WTC11 (cell line): ENCODE measurements at places on chromosomes 6 and 20.

DNA sequence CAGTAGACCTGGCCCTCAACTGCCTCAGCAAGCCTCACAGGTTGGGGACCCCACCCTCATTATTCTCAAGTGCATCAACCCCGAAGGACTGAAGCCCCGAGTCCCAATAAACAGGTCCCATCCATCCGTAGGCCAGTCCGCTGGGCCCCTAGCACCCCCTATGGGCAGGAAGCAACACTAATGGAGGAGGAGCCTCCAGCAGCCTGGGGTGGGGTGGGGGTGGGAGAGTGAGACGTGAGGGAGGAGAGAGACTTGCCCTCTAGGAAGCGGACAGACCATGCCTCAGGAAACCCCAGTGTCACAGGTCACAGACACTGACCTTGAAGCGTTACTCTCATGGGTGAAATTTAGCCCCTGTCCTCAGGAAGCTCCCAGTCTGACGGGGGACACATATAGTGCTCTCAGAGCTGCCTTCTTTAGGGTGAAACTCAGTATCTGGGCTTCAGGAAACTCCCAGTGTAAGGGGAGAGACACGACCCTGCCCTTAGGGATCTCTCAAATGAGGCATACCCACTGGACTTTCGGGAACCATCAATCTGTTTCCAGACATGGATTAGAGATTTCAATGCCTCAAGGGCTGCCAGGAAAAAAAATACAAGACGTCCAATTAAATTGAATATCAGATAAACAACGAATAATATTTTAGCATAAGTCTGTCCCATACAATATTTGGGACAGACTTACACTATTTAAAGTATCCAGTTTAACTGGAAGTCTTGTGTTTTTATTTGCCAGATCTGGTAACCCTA lies 125.8 kb downstream of the MRPL14 start:
- peaks cover 37% of the 10 kb centered on the region for H3K27me3 ChIP-seq
- H3K4me1 ChIP-seq, result peaks cover 57% of the 10 kb centered on the region
- DNase-seq, result peak; percentile 73
- H3K27ac ChIP-seq, result peak overlapping the region; percentile 98

DNA sequence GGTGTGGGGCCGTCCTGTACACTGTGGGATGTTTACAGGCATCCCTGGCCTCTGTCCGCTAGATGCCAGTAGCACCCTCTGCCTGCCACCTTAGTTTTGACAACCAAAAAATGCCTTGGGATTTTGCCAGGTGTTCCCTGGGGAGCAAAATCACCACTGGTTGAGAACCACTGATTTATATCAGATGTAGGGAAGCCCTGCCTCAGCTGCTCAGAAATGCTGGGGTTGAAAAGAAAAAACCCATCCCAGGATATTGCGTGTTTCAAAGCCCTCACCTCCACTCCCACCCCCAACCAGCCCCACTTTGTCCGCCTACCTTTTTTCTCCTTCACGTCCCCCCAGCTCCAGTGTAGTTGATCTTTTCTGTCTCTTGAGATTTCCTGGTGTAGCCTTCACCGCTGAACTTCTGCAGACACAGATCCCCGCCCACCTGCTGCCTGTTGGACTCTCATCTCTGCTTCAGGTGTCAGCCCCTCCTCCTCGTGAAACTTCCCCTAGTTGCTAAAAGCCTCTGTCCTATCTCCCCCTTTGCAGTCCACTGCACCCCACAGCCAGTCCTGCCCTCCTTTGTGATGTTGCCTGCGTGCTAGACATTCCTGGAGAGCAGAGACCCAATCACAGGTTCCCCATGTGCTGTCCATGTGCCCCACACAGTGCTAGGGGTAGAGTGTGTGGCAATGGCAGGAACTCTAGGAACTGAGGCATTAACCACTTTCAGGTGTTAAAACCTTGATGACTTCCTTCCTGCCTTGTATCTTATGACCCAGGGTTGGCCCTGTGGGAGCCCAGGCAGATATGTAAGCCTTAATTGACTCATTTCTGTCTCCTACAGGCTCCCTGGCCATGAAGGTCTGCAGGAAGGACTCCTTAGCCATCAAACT lies 98.9 kb downstream of the TBC1D7 start:
- H3K4me3 ChIP-seq, result no peak overlapping the region
- no peaks in the 10 kb centered on the region for H3K36me3 ChIP-seq
- peak; percentile 22 for DNase-seq
- no peaks in the 10 kb centered on the region for H3K27me3 ChIP-seq
- peaks cover 10% of the 10 kb centered on the region for H3K4me1 ChIP-seq
- no peak overlapping the region for H3K27ac ChIP-seq

- H3K4me3 ChIP-seq, result no peak overlapping the region
- H3K27ac ChIP-seq, result no peak overlapping the region
- H3K4me1 ChIP-seq, result no peaks in the 10 kb centered on the region
- H3K36me3 ChIP-seq, result no peaks in the 10 kb centered on the region
- H3K27me3 ChIP-seq, result no peaks in the 10 kb centered on the region
- DNase-seq, result no peak
These were observed 236.0 kb upstream of the FOXQ1 start for GRCh38 chr6:1075880-1076279.

GRCh38 chr20:9204979-9205378 lies 136.1 kb downstream of the PLCB4 start:
- H3K4me3 ChIP-seq, result no peak overlapping the region
- peaks cover 24% of the 10 kb centered on the region for H3K4me1 ChIP-seq
- no peaks in the 10 kb centered on the region for H3K36me3 ChIP-seq
- H3K27me3 ChIP-seq, result no peaks in the 10 kb centered on the region
- H3K27ac ChIP-seq, result no peak overlapping the region

DNA sequence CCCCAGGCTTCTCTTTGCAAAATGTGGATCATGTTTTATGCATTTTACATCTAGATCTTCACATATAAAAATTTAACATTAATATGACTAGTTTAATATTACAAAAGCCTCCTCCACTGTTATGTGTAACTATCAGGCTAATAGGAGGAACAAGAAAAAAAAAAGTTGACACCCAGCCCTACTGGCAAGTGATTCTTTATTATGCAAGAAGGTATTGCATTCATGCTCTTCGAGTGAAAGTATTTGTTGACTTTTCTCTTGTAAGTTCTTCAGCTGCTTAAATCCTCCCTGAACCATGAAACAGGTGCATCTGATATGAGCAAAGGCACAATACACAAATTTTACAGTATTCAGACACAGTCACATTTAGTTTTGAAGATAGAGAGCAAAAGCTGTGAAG lies 716 bp upstream of the HLA-DQB2 start:
- no peaks in the 10 kb centered on the region for H3K36me3 ChIP-seq
- peaks cover 22% of the 10 kb centered on the region for H3K27me3 ChIP-seq
- H3K4me3 ChIP-seq, result no peak overlapping the region
- no peak for DNase-seq
- H3K27ac ChIP-seq, result no peak overlapping the region

DNA sequence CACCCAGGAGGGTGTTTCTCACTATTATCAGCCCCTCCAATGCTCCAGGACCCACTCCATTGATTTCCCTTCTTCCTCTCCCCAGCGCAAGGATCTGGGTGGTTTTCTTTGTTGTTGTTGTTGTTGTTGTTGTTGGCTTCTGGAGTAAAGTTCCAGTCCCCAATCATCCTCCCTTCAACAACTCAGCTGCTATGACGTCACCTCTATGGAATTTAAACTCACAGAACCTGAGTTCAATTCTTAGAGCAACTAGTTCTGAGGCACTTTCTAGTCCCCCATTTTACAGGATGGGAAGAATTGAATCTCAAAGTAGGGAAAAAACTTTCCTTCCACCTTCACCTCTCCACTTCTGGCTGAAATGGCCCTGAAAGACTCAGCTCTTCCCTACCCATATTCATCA lies 9.7 kb upstream of the WFDC8 start:
- no peak overlapping the region for H3K4me3 ChIP-seq
- peaks cover 15% of the 10 kb centered on the region for H3K36me3 ChIP-seq
- peak overlapping the region; percentile 1; the same call in 1 of the 2 replicates for H3K27ac ChIP-seq
- no peak for DNase-seq
- H3K27me3 ChIP-seq, result peaks cover 5% of the 10 kb centered on the region; the same call in 1 of the 2 replicates
- peaks cover 10% of the 10 kb centered on the region for H3K4me1 ChIP-seq

DNA sequence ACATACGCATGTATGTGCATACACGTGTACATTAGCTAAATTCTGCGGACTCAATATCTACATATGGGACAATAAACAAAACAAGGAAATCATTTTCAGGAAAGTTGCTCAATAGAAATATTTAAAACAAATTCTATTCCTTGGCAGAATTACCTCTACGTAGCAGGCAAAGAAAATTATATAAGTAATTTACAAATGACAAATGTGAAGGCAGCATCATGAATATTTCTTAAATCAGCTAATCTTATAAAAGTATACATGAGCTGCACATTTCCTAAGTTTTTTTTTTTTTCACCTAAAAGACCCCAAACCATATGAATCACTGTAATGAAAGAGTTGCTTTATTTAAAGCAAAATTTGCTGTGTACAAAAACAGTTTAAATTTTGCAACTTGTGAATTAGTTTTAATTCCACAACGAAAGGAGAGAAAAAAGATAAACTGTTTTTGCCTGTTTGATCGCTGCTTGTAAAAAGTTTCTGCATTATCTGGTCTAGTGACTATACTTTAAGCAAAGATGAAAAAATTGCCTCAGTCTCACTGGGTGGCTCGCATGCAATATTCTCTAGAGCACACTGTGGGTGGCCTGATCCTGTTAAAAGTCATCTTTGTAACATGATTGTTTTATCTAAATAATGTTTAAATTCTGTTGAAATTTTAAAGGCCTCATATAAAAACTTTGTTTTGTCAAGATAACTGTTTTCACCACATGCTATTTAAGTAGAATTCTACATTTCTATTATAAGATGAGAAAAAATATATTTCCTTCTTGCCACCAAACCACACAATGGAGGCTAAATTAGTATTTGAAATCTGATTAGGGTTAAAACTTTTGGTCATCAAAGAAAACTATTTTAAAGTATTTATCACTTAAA lies 57.1 kb downstream of the HUS1B start:
- no peak overlapping the region for H3K4me3 ChIP-seq
- no peaks in the 10 kb centered on the region for H3K27me3 ChIP-seq
- no peak overlapping the region for H3K27ac ChIP-seq
- DNase-seq, result no peak
- H3K36me3 ChIP-seq, result peaks cover 8% of the 10 kb centered on the region

- H3K4me1 ChIP-seq, result peaks cover 6% of the 10 kb centered on the region; the same call in 1 of the 2 replicates
- H3K27ac ChIP-seq, result no peak overlapping the region
These were observed 21.9 kb downstream of the NCOA7 start for GRCh38 chr6:125812394-125813292.

DNA sequence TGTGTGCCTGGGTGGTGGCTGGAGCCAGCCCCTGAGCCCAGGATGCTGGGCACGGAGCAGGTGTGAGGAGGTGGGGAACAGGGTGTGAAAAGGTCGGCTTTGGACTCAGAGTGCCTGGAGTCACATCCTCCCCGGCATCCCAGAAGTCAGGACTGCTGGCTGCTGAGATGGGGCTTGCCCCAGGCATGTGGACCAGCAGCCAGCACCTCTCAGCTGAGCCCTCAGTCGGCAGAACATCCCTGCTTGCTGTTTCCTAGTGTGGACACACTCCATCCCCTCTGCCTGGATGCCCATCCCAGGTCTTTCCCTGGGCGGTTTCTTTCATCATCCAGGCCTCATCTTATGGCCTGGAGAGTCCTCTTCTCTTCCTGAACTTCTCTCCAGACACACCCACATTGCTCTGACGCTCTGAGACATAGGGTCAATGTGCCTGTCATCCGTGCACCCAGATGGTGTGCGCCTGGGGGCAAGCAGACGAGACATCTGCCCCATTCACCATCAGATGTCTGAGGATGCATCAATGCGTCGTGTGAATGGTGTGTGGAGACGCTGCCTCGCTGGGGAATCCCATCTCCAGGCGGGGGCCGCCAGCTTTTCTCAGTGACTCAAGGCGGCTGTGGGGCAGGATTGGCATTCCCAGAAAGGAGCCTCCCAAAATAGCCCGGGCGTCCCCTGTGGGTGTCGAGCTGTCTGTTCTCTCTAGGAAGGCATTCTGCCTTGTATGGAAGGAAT lies 104.2 kb downstream of the SYCP2 start:
- no peaks in the 10 kb centered on the region for H3K36me3 ChIP-seq
- H3K4me1 ChIP-seq, result peaks cover 4% of the 10 kb centered on the region
- no peak for DNase-seq
- peaks cover 33% of the 10 kb centered on the region for H3K27me3 ChIP-seq
- H3K27ac ChIP-seq, result no peak overlapping the region

DNA sequence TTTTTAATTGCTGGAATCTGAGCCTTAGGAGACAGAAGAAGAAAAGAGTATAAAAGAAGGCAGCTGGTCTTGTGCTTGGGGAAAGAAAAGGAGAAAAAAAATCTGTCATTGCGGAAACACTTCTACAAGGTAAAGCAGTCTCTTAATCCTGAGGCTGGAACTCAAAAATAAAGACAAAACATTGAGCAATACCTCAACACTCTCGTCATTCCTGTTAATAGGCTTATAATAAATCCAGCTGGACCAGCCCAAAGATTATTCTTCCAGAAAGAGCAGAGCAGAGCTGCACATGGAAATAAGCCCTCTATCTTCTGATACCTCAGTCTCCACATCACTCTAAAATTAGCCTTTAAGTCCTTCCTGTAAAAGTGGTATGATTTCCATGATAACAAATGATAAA lies 62.0 kb upstream of the HIVEP1 start:
- H3K27ac ChIP-seq, result no peak overlapping the region
- H3K4me3 ChIP-seq, result no peak overlapping the region
- no peak for DNase-seq
- H3K27me3 ChIP-seq, result no peaks in the 10 kb centered on the region

- H3K27ac ChIP-seq, result no peak overlapping the region
- H3K36me3 ChIP-seq, result peaks cover 13% of the 10 kb centered on the region; the same call in 1 of the 2 replicates
- H3K4me1 ChIP-seq, result peaks cover 69% of the 10 kb centered on the region
- H3K4me3 ChIP-seq, result no peak overlapping the region
These were observed 4.9 kb downstream of the PLCG1 start for GRCh38 chr20:41142245-41142644.

DNA sequence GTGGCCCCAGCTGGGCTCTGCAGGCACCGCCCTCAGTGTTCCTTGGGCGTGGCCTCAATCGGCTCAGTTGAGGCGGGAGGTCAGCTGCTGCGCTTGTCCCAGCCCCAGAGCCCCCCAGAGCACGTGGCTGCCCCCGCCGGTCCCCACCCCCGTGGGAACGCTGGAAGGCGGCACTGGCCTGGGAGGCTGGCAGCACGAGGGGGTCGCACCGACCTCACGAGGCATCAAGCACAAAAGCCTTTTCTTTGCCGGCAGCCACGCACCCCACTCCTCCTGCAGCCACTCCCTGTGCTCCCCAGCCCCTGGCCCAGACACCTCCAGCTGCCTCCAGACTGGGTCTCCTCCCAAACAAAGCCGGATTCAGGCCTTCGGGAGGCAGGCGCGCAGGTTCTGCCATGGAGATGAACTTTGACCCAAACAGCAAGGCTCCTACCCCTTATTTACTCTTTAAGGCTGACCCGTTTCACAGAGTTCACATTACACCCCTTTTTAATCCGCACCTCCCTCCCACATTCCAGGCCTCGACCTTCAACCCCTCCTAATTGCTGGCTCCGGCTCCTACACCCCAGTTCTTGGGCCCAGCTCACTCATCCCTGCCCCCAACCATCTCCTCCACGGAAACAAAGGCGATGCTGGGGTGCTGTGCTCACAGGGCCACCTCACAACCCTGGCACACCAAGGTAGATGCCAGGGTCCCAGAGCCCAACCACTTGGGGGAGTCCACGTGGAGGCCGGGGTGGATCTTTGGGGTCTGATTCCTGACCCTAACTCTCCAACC lies 111.7 kb downstream of the NOL4L start:
- no peaks in the 10 kb centered on the region for H3K27me3 ChIP-seq
- H3K27ac ChIP-seq, result peak overlapping the region; percentile 80
- no peak overlapping the region for H3K4me3 ChIP-seq
